ENCODE measurements at places on chromosomes 7 and 10. TPM values are rescaled to one million over a fixed set of nuclear protein-coding genes. Genes with fewer than 3 reads are reported as not detected.

The CLDN15 gene
- 8.6 TPM for total RNA-seq

The SH2D4B gene
- total RNA-seq: 1.4 TPM

The HHEX gene
- total RNA-seq: 33.2 TPM

- no peak for DNase-seq
- H3K4me1 ChIP-seq: no peaks in the 10 kb centered on the region
- H3K27me3 ChIP-seq: no peaks in the 10 kb centered on the region
- H3K36me3 ChIP-seq: no peaks in the 10 kb centered on the region
- H3K4me3 ChIP-seq: no peak overlapping the region
- no peak overlapping the region for H3K27ac ChIP-seq
Measured at GRCh38 chr10:85477979-85478378, 888.6 kb downstream of the GRID1 start.

- no peaks in the 10 kb centered on the region for H3K27me3 ChIP-seq
- H3K4me3 ChIP-seq: no peak overlapping the region
- no peak overlapping the region for H3K27ac ChIP-seq
- H3K4me1 ChIP-seq: no peaks in the 10 kb centered on the region
- DNase-seq: no peak
Measured at GRCh38 chr10:51311228-51311627, 236.9 kb downstream of the PRKG1 start.

DNA sequence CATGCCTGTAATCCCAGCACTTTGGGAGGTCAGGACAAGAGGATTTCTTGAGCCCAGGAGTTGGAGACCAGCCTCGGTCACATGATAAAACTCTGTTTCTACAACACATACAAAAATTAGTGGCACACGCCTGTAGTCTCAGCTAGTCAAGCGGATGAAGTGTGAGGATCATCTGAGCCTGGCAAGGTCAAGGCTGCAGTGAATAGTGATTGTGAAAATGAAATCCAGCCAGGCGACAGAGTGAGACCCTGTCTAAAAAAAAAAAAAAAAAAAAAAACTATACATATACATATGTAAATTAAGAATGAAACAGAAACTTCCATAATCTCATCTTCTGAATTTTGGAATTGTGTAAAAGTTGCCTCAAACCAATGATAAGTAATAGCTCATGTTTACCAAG, 18.2 kb upstream of the FAM170B start:
- no peak overlapping the region for H3K27ac ChIP-seq
- H3K36me3 ChIP-seq: no peaks in the 10 kb centered on the region
- no peak for DNase-seq

- H3K36me3 ChIP-seq: no peaks in the 10 kb centered on the region
- H3K27ac ChIP-seq: no peak overlapping the region
- no peak for DNase-seq
- no peaks in the 10 kb centered on the region for H3K4me1 ChIP-seq
- H3K27me3 ChIP-seq: no peaks in the 10 kb centered on the region
- H3K4me3 ChIP-seq: no peak overlapping the region
Measured at GRCh38 chr10:128796396-128796912, 670.2 kb upstream of the MKI67 start.

GRCh38 chr7:92641921-92642511, 51.8 kb upstream of the FAM133B start:
- no peak overlapping the region for H3K27ac ChIP-seq
- no peak for DNase-seq
- no peaks in the 10 kb centered on the region for H3K4me1 ChIP-seq
- no peak overlapping the region for H3K4me3 ChIP-seq
- no peaks in the 10 kb centered on the region for H3K36me3 ChIP-seq

DNA sequence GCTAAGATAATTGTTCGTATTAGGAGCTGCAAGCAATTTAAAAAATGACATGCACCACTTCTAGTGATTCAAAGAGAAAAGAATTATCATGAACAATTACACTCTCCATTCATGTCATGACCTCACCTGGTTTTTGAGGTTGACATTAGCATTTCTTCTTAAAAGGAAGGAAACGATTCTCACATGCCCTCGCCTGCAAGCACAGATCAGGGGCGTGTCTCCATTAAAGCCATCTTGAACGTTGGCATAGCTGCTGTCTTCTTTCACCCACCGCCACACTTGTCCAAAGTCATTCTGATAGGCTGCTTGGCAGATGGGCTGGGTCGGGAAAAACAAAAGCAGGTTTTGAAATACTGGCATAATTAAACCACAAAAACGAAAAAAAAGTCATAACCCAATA, 19.9 kb downstream of the ANKRD22 start:
- no peaks in the 10 kb centered on the region for H3K27me3 ChIP-seq
- no peaks in the 10 kb centered on the region for H3K36me3 ChIP-seq
- H3K4me3 ChIP-seq: no peak overlapping the region
- no peak for DNase-seq
- no peaks in the 10 kb centered on the region for H3K4me1 ChIP-seq

Data from uterus (tissue), 4 donors.